ENCODE measurements at places on chromosomes 2 and 18.

GRCh38 chr2:241952816-241953215 is 83.3 kb downstream of the RTP5 start:
- no peak for DNase-seq

DNA sequence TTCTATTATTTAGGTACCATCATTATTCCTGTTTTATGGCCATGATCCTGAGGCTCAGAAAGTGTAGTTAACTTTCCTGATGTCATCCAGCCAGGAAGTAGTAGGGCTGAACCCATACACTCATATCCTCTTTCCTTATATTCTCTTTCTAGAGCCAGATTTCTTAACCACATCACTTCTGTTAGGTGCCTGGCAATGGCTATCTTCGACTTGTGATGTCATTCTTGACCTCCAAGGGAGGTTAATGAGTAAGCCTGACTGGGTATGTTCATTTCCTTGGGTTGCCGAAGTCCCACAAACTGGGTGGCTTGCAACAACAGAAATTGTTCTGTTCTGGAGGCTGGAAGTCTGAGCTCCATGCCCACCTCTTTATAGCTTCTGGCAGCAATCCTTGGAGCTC is 43.4 kb downstream of the ITGB6 start:
- DNase-seq = no peak

GRCh38 chr18:58862851-58863538 is 1.7 kb upstream of the ZNF532 start:
- DNase-seq = no peak

DNA sequence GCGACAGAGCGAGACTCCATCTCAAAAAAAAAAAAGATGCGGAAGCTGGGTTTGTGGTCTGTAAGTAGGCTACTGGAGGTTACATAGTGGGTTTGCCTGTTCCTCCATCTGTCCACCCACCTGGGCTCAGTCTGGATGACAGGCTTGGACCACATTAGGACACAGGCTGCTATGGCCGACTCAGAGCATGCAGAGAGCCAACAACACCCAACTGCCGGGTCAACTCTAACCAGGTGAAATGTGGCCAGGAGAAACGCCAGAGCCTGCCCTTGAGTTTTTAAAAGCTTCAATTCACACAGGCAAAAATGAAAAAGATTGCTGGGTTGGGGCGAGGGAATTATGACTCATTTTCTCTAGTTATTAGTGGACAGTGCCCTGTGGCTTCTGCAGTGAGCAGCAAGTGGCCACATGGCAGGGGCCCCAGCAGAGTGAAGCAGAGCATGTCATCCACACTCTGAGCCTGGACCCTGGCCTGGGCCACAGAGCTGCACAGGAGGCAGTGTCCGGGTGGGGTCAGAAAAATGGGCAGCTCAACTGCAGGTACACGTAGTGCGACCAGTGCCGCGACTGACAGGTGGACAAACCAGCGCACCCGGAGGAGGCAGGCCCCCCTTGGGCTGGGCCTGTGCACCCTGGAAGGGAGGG is 67.4 kb downstream of the BIN1 start:
- DNase-seq = no peak

DNA sequence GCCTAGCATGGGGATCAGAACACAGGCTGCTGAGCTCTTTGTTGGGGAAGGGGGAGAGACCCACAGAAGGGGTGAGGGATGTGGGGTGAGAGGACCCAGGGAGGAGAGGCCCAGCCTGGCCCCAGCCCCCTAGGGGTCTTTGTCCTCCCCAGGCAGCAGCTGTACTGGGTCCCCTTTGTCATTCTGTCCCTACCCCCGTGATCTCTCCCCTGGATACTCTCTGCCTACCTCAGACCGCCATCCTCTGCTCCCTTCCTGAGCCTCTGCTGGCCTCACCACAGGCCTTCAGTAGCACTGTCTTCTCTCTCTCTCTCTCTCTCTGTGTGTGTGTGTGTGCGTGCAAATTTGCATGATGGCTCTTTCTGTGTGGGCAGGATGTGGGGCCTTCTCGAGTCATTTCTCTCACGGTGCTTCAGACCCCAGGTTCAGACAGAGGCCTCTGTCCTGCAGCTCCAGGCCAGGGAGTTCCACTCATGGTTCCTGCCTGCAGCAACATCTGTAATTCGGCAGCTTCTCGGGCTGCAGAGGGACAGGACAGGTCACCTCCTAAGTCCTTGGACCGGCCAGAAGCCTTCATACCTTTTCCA is 1.4 kb downstream of the PSD4 start:
- no peak for DNase-seq

- no peak for DNase-seq
Measured at GRCh38 chr2:26196683-26197418, 24.0 kb downstream of the GAREM2 start.

DNA sequence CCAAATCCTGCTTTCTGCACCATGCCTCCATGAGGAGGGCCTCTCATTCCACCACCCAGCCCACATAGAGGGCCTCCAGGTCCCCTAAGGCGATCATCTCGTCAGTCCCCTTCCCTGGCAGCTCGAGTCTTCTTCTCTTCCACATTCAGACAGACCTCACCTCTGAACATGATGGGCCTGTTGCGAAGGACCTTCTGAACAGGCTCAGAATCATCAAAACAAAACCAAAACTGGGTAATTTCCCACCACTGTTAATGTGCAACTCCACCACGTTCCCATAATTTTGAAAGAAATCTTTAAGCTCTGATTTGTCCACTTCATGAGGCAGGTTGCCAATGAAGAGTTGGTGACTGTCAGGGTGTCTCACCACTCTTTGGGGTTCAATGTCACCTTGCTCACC is 20.4 kb downstream of the ZRANB3 start:
- DNase-seq = no peak

DNA sequence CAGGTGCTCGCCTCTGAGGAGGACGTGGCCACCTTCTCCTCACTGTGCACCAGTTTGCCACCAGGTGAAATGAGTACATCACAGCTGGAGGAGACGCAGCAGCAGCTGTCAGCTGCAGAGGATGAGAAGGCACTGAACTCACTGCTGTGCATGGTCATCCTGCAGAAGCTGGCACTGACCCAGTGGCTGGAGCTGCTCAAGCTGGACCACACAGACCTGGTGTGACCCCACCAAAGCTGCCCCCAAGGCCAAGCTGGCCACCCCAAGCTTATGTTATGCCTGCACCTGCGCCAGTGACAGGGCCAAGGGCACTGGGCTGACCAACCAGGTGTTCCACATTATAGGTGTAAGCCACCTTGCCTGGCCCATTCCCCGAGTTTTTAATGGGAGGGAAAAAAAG is 19.3 kb downstream of the CLK1 start:
- no peak for DNase-seq

- no peak for DNase-seq
Measured at GRCh38 chr2:21650569-21650968, 526.8 kb downstream of the TDRD15 start.

DNA sequence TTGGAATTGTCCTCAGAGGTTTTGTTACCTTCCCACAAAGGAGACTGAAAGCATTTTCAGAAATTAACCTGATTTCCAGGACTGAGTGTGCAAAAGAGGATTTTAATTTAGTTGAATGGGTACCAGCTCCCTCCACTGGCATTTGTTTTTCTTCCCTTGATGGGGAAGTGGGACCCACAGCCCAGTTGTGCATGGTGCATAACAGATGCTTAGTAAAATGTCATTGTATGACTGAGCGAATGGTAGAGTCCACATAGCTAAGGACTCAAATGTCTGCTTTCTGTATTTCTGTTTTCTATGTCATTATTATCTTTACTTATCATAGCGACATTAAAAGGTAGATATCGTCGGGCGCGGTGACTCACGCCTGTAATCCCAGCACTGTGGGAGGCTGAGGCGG is 75.5 kb upstream of the RAPH1 start:
- DNase-seq = no peak

GRCh38 chr18:12564861-12565260 is 93.0 kb downstream of the SPIRE1 start:
- no peak for DNase-seq

- DNase-seq = no peak
Measured at GRCh38 chr2:46805401-46805951, 110.1 kb downstream of the MCFD2 start.

- DNase-seq = no peak
Measured at GRCh38 chr2:215668378-215668775, 232.5 kb upstream of the FN1 start.

DNA sequence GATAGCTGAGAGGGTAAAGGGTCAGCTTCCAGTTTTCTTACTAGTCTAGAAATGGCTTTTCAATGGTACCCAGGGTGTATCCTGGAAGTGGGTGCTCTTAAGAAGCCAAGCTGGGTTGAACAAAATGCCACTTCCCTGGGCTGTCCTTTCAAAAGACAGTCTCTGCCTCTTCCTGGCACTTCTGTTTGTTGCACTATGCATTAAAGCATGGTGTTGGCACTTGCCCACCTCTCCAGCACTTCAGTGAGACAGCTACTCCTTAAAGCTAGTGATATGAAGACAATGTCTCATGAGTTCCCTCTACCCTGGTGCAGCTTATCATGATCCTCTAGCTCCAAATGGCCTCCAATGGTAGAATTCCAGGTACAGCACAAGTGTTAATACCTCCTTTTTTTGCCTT is 74.3 kb upstream of the IGFBP5 start:
- DNase-seq = no peak

GRCh38 chr2:6224267-6224666 is 532.1 kb downstream of the SOX11 start:
- no peak for DNase-seq

DNA sequence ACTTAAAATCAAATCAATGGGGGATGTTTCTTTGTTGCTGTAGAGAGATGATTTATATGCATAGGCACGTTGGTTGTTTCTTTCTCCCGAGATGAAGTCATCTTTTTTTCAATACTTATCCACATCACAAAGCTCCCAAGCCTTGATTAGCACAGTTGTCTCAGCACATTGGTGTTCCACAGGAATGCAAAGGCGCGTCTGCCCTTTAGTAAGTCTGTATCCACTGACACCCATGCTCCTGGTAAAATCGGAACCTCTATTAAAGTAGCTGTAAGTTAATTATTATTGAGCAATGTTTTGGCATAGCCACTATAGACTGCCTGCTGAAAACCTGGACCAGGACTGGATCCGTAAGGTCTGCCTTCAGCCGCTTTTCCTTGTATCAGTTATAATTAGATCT is 77.6 kb upstream of the RBM44 start:
- no peak for DNase-seq

GRCh38 chr2:63486861-63487290 is 101.4 kb downstream of the WDPCP start:
- no peak for DNase-seq

DNA sequence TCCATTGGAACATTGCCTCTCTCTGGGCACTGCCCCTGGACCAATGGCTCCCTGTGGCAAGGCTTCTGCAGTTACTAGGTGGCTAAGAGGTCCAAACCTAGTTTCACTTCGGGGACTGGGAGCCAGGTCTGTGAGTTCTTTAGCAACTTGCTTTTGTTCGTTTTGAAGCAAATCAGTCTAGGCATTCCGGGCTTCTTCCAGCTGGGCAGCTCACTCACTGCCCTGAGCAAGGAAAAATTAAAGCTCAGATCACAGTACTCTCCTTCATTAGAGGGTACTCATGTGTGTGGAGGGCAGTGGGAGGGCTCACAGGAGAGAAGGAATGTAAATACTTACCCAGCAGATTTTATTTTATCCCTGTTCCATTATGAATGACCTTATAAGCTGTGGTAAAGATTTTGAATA is 80.3 kb downstream of the SPP2 start:
- no peak for DNase-seq

GRCh38 chr18:56542476-56542875 is 95.9 kb downstream of the TXNL1 start:
- no peak for DNase-seq

- DNase-seq = no peak
Measured at GRCh38 chr2:202592566-202592965, 42.2 kb upstream of the FAM117B start.

- DNase-seq = no peak
Measured at GRCh38 chr18:59470561-59471121, 111.6 kb upstream of the LMAN1 start.

DNA sequence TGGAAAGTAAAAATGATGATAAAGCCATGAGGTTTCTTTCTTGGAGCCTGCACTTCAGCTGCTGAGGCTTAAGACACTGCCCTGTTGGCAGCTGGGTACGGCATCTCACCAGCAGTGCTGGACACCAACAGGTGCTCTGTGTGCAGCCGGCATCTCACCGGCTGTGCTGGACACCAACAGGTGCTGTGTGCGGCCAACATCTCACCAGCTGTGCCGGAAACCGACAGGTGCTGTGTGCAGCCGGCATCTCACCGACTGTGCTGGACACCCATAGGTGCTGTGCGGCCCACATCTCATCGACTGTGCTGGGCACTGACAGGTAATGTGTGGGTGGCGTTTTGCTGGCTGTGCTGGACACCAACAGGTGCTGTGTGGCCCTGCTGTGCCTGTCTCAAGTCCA is 190.8 kb downstream of the TMEM18 start:
- DNase-seq = no peak

DNA sequence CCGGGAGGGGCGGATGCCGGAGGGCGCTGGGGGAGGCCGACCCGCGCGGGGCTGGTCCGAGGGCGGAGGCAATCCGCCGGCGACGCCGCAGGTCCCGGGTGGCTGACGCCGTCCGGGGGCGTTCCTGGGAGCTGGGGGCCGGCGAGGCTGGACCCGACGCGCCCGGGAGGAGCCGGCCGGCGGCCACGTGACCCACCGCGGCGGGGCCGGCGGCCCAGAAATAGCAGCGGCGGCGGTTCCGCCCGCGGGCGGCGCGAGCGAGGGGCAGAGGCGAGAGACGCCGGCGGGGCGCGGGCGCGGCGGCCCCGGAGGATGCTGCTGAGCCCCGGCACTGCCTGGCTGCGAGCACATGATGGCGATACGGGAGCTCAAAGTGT is at the start of gene RAB31:
Gene RAB31 (plus strand): TSS at position 245 of the 377 bp plus-strand sequence. CDS start 105 bp downstream, at position 350.
- DNase-seq = no peak

DNA sequence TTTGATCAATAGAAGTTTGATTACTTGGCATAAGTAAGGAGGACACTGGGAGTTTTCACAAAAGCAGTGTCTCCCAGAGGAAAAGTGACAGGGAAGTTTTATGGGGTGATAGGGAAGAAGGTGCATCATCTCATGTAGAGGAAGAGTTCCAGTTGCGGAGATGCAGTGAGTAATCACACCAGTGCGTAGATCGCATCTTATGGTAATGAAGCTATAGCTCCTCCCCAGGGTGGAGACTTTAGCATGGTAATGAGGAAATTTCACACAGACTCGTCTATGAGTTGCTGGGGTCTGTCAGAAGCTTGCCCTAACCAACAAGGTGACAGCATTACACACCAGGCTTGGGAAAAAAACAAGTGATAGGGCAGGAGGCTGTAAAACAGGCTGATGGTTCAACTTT is 49.0 kb downstream of the KYNU start:
- no peak for DNase-seq
